ENCODE measurements at places on chromosomes 5 and 9.

DNA sequence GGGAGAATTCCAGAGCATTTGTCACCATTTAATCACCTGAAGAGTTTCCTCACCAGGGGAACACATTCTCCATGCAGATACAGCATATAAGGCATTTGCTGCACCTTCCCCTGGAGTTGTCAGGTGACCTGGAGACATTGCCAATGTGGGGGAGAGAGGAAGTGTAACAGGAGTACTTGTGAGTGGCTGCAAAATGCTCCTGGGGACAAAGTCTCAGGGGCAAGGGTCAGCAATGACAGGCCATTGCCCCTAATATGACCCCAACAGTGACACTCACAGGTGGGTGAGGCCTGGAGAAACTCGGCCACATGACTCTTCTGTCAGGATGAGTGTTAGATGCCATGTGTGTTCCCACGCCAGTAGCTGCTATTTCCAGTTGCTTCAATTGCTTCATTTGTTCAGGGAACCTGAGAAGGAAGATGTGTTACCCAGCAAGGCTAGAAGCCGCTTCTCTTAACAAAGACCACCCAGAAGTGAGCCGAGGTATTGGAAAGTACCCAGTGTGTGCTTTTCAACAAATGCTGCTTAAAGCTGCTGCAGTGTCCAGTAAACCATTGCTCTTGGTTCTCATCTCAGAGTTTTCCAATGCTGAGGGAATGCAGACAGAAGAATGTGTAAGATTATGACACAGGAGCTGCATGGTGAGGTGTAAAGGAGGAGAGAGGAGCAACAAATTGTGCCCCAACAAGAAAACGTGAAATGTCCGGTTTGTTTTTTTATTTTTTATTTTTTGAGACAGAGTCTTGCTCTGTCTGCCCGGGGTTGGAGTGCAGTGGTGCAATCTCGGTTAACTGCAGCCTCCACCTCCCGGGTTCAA lies 128.2 kb upstream of the SLC44A1 start:
- no peak for DNase-seq

GRCh38 chr5:95923918-95924544 lies 37.6 kb downstream of the ELL2 start:
- no peak for DNase-seq

GRCh38 chr5:9067154-9067553 lies 478.7 kb downstream of the SEMA5A start:
- DNase-seq: no peak

DNA sequence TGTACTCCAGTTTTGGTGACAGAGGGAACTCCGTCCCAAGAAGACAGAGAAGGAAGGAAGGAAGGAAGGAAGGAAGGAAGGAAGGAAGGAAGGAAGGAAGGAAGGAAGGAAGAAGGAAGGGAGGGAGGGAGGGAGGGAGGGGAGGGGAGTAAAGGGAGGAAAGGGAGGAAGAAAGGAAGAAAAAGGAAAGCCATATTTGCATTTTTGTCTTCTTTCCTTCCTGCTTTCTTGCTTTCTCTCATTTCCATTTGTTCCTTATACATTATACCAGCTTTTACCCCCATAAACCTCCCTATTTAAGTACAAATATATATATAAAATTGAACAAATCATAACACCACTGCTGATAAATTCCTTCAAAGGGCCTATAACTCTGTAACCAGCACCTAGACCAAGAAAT lies 151.8 kb downstream of the SMC2 start:
- no peak for DNase-seq

DNA sequence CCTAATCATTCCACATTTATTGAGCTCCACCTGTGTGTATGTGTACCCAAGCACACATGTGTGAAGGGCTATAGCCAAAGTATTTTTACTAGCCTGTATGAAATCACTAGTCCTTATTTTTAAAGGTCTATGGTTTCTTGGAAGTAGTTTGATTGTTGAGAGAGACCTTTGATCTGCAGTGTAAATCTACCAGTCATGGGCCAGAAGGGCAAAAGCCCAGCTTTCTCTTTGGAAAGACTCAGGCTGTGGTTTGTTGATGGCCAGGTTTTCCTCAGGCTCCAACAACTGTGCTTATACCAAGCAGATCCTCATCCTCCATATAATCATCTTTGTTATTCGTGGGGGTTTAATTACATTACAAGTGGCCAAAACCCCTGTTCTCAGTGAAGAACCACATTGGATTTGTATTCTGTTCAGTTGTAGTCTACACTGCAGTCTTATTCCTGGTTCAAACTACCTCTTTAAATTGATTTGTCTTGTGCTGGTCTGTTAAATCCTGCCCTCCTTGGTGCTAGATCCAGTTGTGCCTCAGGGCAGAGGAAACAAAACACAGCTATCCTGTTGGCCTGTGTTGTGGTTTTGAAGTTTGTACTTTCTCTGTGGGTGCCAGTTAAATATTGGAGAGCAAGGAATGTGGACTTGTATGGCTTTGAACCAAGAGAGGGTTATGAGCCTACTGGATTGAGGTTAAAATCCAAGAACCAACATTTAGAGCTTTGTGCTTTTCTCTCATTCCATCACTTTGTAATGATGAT lies 13.3 kb downstream of the CDC26 start:
- DNase-seq: no peak

GRCh38 chr5:96177303-96177869 lies 215.7 kb upstream of the ELL2 start:
- DNase-seq: peak; percentile 94

GRCh38 chr5:11822598-11822997 lies 81.6 kb downstream of the CTNND2 start:
- no peak for DNase-seq

- DNase-seq: no peak
Observed at GRCh38 chr9:134363450-134363849, 37.2 kb downstream of the RXRA start.

GRCh38 chr5:10724781-10725507 lies 36.1 kb downstream of the DAP start:
- DNase-seq: peak; percentile 92

GRCh38 chr5:159097784-159098602 lies 1.7 kb downstream of the EBF1 start:
- DNase-seq: peak; percentile 27

DNA sequence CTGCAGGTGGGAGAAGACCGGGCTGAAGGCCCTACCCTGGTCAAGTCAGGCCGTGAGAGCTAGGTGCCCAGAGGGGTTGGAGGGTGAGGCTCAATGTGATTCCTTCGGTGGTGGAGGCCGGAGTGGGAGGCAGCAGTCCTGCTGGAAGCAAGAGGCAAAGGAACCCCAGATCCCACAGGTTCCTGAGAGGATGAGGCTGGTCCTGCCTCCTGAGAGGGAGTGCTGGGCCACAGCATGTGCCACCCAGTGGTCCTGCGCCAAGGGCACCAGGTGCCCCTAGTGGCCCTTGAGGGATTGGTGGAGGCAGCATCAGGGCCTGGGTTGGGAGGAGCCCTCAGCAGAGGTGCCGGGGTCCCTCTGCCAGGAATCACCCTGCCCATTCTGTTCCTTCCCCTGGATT lies 59.1 kb downstream of the BARX1 start:
- DNase-seq: no peak

GRCh38 chr5:14331386-14331781 lies 188.2 kb downstream of the TRIO start:
- DNase-seq: no peak

- no peak for DNase-seq
Observed at GRCh38 chr5:42507451-42508097, 84.3 kb downstream of the GHR start.

DNA sequence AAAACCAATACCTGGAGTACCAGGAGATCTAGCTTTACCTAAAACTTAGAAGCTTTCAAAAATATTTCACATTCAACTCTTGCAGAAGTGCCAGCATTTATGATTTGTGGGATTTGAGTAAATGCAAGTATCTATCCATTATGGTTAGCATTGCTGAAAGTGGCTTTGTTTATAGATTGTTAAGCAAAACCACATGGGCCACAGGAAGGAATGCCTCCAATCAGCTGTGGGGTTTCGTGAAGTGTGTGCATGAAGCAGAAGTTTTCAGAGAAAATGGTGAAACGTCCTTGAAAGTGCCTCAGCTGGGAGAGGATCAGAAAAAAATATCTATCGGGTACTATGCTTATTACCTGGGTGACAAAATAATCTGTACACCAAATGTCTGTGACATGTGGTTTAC lies 4.2 kb downstream of the LECT2 start:
- peak; percentile 31 for DNase-seq

GRCh38 chr5:159362220-159362619 lies 31.9 kb upstream of the IL12B start:
- no peak for DNase-seq

DNA sequence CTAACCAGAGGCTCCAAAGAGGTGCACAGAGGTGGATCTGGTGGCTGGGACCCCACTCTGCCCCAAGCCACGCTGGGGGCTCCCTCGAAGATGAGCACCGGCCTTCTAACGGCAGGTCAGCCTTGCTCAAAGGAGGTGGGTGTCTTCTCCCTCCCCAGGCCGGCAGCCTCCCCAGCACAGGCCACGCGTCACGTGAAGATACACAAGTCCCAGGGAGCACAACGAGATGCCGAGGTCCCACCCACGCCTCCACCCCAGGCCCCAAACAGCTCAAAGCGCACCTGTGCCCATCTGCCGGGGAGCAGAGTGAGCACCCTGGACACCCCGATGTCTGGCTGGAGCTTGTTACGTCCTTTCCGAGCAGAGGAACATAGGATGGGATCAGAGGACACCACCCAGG lies 12.1 kb downstream of the PNPLA7 start:
- no peak for DNase-seq

DNA sequence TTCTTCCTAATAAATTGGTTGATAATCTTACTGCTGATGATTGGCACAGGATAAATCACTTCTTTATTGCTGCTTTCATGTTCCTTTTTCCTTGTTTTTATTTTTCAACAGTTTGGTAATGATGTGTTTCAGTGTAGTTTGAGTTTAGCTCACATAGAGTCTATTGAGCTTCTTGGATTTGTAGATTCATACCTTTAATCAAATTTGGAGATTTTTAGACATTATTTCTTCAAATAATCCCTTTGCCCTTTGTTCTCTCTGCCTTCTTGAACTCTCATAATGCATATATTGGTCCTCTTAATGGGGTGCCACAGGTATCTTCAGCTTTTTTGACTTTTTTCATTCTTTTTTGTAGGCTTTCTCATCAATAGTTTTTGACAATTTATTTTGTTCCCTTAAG lies 275.3 kb downstream of the TLE4 start:
- DNase-seq: no peak

DNA sequence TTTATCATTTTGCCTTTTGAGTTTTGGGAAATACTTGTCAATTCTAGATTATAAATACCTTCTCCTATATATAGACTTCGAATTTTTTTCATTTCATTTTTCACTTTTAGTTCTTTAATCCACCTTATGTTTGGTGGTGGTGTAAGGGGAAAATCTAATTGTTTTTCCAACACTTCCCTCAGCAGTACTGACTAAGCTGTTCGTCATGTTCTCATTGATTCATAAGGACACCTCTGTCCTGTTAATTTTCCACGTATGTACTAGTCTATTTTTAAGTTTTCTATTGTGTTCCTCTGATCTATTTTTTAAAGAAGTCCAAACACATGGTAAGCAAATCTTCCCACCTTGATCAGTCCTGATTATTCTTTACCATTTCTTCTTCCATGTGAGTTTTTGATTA lies 254.2 kb downstream of the SYK start:
- DNase-seq: no peak

DNA sequence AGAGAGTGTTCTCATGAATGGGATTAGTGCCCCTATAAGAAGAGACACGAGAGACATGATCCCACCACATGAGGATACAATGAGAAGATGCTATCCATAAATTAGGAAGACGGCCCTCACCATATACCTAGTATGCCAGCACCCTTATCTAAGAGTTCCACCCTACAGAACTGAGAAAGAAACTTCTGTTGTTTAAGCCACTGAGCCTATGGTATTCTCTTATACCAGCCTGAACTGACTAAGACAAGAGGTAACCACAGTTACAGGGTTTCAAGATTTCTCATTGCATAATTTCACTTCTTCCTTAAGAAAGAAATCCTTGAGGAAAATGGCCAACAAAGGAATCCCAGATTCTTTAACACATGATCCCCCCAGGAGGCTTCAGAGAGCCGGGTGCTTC lies 412.4 kb downstream of the NTRK2 start:
- no peak for DNase-seq

DNA sequence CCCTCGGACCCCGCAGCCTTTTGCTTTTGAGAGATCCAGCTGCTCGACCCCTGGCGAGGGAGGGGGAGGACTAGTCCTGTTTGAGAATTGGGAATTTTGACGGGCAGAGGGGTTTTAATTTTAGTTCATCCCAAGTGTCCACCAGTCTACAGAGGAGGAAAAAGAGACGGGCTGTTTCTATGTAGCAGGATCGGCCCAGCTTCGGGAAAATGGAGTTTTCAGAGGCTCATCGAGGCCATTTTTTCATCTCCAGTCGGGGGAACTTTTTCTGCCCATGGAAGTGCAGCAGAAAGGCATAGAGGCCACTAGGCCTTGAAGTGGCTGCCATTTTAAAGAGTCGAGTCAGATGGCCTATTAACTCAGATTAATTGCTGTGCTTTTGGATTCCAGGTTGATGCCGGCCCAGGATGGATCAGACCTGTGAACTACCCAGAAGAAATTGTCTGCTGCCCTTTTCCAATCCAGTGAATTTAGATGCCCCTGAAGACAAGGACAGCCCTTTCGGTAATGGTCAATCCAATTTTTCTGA lies 1.2 kb downstream of the NSD1 start:
- no peak for DNase-seq

GRCh38 chr9:73715591-73715990 lies 563.9 kb downstream of the ANXA1 start:
- no peak for DNase-seq

DNA sequence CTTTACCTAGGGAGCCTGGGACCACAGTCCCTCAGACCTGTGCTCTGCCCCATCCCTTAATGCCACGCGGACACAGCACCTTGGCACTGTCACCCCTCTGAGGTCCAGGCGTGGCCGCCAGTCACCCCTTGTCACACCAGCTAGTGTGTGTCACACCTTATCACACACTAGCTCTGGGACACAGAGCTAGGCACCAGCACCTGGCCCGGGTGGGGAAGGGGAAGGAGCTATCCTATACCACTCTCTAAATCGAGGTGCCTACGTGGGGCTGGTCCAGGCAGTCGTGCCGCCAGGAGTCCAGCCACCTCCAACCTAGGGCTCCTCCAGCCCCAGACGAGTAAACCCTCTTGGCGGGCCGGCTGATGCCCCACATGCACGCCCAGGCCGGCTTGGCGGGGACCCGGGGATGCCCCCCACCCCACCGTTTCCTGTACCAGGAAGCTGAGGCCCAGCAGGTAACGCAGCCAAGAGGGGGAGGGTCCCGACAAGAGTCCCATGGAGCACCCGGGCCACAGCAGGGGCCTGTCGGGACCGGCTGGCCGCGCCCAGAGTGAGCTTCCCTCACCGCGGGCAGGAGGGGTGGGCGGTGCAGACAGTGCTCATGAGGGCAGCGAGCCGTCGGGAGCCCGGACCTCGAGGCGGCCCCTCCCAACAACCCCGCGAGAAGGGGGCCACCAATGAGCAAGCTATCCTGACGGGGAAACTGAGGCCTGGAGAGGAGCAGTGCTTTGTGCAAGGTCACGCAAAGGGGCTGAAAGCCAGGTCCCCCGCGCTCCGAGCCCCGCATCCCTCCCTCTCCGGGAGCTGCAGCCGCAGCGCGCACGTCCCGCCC lies 550 bp downstream of the CORO2A start:
- no peak for DNase-seq

- no peak for DNase-seq
Observed at GRCh38 chr9:87871425-87872078, 11.1 kb upstream of the SPATA31E1 start.

Measured in astrocyte (in vitro differentiated cells and primary cell).